ENCODE measurements at places on chromosomes 12 and 14.

- DNase-seq: no peak
- no peaks in the 10 kb centered on the region for H3K4me1 ChIP-seq
- no peak overlapping the region for H3K27ac ChIP-seq
- H3K27me3 ChIP-seq: peaks cover 16% of the 10 kb centered on the region
- no peak overlapping the region for H3K4me3 ChIP-seq
- H3K36me3 ChIP-seq: peaks cover 3% of the 10 kb centered on the region
Measured at GRCh38 chr14:31960039-31960438, 117.1 kb upstream of the ARHGAP5 start.

GRCh38 chr12:630656-631632 lies 32.3 kb downstream of the NINJ2 start:
- H3K27ac ChIP-seq: peak overlapping the region; percentile 91
- H3K36me3 ChIP-seq: peaks cover 3% of the 10 kb centered on the region
- H3K27me3 ChIP-seq: no peaks in the 10 kb centered on the region
- no peak for DNase-seq
- H3K4me1 ChIP-seq: peaks cover 15% of the 10 kb centered on the region
- H3K4me3 ChIP-seq: peak overlapping the region; percentile 90

GRCh38 chr14:64990296-64990695 lies 3.6 kb downstream of the FNTB start:
- H3K27me3 ChIP-seq: no peaks in the 10 kb centered on the region
- H3K4me3 ChIP-seq: peak overlapping the region; percentile 4
- peaks cover 62% of the 10 kb centered on the region for H3K4me1 ChIP-seq
- peak overlapping the region; percentile 2 for H3K27ac ChIP-seq
- DNase-seq: no peak

DNA sequence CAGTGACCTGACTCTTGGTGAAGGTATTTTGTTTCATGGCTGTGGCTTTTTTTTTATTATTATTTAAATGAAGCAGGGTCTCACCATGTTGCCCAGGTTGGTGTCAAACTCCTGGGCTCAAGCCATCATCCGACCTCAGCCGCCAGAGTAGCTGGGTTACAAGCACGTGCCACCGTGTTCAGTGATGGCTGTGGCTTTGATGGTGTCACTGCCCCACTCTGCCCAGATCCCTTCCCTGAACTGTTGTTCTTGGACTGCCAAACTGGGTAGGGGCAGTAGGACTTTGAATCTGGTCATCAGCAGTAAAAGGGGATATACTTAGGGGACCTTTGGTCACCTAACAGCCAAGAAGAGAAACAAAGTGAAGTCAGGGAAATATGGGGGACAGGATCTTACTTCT lies 19.4 kb downstream of the B4GALNT3 start:
- H3K4me1 ChIP-seq: no peaks in the 10 kb centered on the region
- peaks cover 20% of the 10 kb centered on the region for H3K27me3 ChIP-seq
- H3K4me3 ChIP-seq: no peak overlapping the region
- no peaks in the 10 kb centered on the region for H3K36me3 ChIP-seq
- DNase-seq: no peak

DNA sequence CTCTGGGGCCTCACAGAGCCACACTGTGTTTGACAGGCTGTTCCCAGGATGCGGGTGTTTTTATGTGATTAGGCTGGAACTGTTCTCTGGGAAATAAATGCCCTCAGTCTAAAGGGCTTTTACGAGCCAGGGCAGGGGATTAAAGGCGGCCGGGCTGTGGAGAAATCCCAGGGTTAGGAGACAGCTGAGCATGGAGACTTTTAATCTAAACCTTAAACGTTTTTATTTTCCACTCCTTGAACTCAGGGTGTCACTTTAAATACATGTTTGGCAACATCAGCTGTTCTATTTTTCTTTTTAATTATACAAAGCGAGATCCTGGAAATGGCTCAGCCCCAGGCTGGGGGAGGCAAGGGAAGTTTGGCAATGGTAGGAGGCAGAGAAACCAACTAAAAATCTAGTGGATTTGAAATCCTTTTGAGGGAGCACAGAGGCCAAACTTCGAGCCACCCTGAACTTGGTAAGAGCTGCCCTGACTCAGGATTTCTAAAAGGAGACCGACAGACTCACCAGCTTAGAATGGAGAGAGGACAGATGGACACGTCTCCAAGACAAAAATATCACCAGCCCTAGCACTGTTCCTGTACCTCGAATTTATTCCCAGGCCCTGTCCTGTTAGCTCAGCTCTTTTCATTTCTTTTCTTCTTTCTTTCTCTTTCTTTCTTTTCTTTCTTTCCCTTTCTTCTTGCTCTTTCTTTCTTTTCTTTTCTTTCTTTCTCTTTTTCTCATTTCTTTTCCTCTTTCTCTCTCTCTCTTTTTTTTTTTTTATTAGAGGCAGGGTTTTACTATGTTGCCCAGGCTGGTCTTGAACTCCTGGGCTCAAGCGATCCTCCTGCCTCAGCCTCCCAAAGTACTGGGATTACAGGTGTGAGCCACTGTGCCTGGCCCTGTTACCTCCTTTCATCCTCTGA lies 15.8 kb upstream of the ORAI1 start:
- H3K4me1 ChIP-seq: peaks cover 12% of the 10 kb centered on the region
- H3K36me3 ChIP-seq: no peaks in the 10 kb centered on the region
- no peak for DNase-seq
- H3K27ac ChIP-seq: peak overlapping the region; percentile 90
- H3K4me3 ChIP-seq: no peak overlapping the region

DNA sequence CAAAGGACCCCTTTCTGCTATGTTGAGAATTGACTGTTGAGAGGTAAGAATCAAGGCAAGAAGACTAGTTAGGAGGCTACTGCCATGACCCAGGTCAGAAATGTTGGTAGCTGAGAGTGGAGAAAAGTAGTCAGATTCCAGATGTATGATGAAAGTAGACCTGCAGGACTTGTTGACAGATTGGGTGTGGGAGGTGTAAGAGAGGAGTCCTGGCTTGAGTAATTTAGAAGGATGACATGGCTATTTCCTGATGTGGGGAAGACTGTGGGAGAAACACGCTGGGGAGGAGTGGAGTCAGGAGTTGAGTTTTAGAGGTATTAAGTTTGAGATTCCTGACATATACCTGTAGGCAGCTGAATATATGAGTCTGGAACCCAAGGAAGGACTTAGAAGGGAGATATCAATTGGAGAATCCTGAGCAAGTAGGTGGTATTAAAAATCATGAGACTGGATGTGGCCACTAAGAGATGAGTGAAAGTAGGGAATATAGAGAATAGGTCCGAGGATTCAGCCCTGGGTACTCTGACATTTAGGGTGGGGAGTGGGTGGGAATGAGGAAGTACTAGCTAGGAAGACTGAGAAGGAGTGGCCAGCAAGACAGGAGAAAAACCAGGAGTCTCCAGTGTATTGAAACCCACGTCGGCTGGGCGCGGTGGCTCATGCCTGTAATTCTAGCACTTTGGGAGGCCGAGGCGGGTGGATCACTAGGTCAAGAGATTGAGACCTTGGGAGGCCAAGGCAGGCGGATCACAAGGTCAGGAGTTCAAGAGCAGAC lies 12.6 kb upstream of the DDX47 start:
- H3K27ac ChIP-seq: no peak overlapping the region
- H3K27me3 ChIP-seq: no peaks in the 10 kb centered on the region
- H3K36me3 ChIP-seq: no peaks in the 10 kb centered on the region
- H3K4me1 ChIP-seq: peaks cover 37% of the 10 kb centered on the region
- no peak for DNase-seq

DNA sequence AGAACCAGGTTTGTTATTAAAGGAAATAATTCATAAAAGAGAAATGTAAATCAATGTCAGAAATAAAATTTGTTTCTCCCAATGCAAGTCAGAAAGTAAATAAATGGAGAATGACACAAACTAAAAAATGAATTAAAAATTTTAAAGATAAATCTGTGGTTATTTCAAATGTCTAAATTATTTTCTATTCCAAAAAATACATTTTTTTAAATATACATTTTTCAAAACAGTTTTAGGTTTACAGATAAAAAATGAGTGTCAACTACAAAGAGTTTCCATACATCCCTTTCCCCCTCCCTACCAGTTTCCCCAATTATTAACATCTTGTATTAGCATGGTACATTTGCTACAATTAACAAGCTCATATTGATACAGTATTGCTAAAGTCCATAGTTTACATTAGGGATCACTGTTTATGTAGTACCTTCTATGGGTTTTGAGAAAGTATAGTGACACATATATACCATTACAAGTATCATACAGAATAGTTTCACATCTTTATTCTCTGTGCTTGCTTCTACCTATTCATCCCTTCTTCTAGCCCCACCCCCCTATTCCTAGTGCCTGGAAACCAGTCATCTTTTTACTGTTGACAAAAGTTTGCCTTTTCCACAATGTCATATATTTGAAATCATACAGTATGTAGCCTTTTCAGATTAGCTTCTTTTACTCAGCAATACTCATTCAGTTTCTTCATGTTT lies 104.2 kb downstream of the RALGAPA1 start:
- no peaks in the 10 kb centered on the region for H3K27me3 ChIP-seq
- H3K27ac ChIP-seq: no peak overlapping the region
- no peak overlapping the region for H3K4me3 ChIP-seq
- DNase-seq: no peak
- peaks cover 1% of the 10 kb centered on the region for H3K36me3 ChIP-seq

DNA sequence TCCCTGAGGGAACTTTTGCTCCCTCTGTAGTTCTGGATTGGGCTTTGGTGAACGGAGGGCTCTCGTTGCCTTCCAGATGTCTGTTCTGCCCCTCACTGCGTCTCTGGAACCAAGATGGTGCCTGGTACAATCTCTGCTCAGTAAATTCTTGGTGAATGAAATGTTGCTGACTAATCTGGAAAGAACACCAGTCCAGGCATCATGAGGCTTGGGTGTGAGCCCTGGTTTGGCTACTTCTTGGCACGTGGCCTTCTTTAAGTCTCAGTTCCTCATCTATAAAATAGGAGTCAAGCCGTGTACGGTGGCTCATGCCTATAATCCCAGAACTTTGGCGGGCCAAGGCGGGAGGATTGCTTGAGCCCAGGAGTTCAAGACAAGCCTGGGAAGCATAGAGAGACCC lies 4.3 kb downstream of the HHIPL1 start:
- peaks cover 14% of the 10 kb centered on the region for H3K27me3 ChIP-seq
- no peaks in the 10 kb centered on the region for H3K4me1 ChIP-seq

DNA sequence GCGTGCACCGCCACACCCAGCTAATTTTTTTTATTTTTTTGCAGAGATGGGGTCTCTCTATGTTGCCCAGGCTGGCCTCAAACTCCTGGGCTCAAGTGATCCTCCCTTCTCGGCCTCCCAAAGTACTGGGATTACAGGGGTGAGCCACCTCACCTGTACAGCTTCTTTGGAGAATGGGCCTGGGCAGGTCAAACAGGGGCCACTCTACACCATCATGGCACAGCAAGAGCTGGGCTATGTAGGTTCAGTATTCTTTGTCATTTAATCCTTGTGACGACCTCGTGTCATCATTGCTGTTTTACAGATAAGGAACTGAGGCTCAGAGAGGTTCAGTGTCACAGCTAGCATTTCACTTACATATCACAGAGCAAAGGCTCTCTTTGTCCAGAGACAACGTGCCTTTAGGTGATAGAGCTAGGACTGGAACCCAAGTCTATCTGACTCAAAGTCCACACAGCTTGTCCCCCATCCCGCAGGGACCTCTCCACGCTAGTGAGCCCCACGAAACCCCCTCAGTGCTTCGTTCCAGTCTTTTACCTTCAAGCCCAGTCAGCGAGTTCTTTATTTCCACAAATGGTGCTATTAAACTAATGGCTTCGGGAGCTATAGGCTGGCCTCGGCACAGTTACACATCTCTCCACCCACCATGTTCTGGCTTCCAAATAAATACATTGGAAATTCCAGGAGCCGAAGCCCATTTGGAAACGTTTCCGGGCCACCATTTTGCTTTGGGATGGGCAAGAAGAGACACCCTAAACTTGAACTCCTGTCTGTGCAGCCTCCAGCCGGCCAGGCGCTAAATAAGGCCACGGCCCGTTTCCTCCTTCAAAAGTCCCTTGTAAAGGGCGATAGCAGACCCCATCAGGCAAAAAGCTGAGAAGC lies 660 bp upstream of the MAP1LC3B2 start:
- peaks cover 9% of the 10 kb centered on the region for H3K36me3 ChIP-seq
- H3K27me3 ChIP-seq: no peaks in the 10 kb centered on the region
- no peak for DNase-seq
- H3K4me1 ChIP-seq: peaks cover 30% of the 10 kb centered on the region

- no peak overlapping the region for H3K4me3 ChIP-seq
- no peaks in the 10 kb centered on the region for H3K36me3 ChIP-seq
- no peaks in the 10 kb centered on the region for H3K27me3 ChIP-seq
- H3K4me1 ChIP-seq: no peaks in the 10 kb centered on the region
- DNase-seq: no peak
Measured at GRCh38 chr12:91419809-91420208, 237.2 kb upstream of the DCN start.

- peaks cover 21% of the 10 kb centered on the region for H3K4me1 ChIP-seq
- no peak for DNase-seq
- no peaks in the 10 kb centered on the region for H3K27me3 ChIP-seq
- peaks cover 4% of the 10 kb centered on the region for H3K36me3 ChIP-seq
- H3K4me3 ChIP-seq: peak overlapping the region; percentile 93
- H3K27ac ChIP-seq: peak overlapping the region; percentile 82
Measured at GRCh38 chr14:102138961-102139285, 774 bp upstream of the WDR20 start.

GRCh38 chr12:129049917-129050316 lies 196.6 kb downstream of the GLT1D1 start:
- H3K36me3 ChIP-seq: no peaks in the 10 kb centered on the region
- H3K27ac ChIP-seq: no peak overlapping the region
- H3K27me3 ChIP-seq: no peaks in the 10 kb centered on the region
- H3K4me1 ChIP-seq: no peaks in the 10 kb centered on the region

DNA sequence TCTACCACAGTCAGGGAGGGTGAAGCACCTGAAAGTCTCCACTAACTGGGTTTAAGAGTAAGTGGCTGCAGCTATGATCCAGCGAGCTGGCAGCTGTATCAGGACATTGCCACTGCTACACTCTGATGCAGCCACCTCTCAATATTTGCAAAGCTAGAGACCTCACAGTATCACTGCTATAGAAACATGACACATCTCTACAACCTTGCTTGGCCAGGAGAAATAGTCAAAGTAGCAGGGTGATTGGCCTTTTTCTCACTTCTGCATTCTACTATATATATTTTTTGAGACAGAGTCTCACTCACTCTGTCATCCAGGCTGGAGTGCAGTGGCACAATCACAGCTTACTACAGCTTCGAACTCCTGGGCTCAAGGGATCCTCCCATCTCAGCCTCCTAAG lies 9.3 kb upstream of the FMNL3 start:
- H3K27me3 ChIP-seq: peaks cover 10% of the 10 kb centered on the region
- H3K27ac ChIP-seq: no peak overlapping the region
- no peak for DNase-seq
- no peaks in the 10 kb centered on the region for H3K4me1 ChIP-seq
- H3K4me3 ChIP-seq: no peak overlapping the region

- no peak overlapping the region for H3K4me3 ChIP-seq
- H3K27me3 ChIP-seq: peaks cover 49% of the 10 kb centered on the region
- H3K36me3 ChIP-seq: peaks cover 6% of the 10 kb centered on the region
- H3K4me1 ChIP-seq: peaks cover 35% of the 10 kb centered on the region
- no peak overlapping the region for H3K27ac ChIP-seq
Measured at GRCh38 chr12:111761706-111762105, 5.0 kb upstream of the ALDH2 start.

- no peak overlapping the region for H3K27ac ChIP-seq
- H3K27me3 ChIP-seq: peaks cover 15% of the 10 kb centered on the region
- no peaks in the 10 kb centered on the region for H3K4me1 ChIP-seq
Measured at GRCh38 chr14:54387328-54387727, 9.5 kb upstream of the CDKN3 start.
